Type B pancreatic cell (in vitro differentiated cells): ENCODE measurements at places on chromosomes 2 and 18. TPM values are rescaled to one million over a fixed set of nuclear protein-coding genes. Genes with fewer than 3 reads are reported as not detected.

DNA sequence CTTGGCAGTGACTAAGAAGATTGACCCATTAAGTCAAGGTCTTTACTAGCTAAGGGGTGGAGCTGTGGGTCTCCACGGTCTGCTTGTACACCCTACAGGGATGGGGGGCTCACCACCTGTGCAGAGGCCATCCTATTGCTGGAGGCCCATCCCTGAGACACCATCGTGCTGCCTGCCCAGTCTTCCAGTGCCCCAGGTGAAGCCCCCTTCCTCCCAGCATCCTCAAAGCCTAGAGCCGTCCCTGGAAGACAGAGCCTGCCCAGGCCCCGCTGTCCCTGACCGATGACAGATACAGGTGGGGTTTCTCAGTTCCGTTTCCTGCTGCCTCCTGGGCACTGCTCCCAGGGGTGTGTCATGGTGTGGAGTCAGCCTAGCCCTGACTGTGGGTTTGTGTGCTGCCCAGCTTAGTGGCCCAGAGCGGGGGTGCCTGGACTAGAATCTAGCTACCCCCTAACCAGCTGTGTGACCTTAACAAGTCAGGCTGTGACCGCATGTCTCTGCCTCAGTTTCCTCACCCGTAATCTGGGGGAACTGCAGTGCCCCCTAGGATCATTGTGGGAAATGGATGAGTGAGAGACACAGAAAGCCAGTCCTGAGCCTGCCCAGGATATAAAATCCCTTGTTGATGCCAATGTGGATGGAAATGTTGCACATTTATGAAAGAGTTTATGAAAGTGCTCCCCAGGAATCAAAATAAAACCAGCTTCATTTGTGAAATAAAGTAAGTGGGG, 2.0 kb downstream of the OTOS start:
- peaks cover 13% of the 10 kb centered on the region for H3K4me1 ChIP-seq
- no peak overlapping the region for H3K27ac ChIP-seq
- H3K4me3 ChIP-seq: peak overlapping the region; percentile 64
- peaks cover 3% of the 10 kb centered on the region for H3K36me3 ChIP-seq
- peak; percentile 59 for DNase-seq

ANKRD62 gene
- total RNA-seq: not detected in 2 replicates

DNA sequence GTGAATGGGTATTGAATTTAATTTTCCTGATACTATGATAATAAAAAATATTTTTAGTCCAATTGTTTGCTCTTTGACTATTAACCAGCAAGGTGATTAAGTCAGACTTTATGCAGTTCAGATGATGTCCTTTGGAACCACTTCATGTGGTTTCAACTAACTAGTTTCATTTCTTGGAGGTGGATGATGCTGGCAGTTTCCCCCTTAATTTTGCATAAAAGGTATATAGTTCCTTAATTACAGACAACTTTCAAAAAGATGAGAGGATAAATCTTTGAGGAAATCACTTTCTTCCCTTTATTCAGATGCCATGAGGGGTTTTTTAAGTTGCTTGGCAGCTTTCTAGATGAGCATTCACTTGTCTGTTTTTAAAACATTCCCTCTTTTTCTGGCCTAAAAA, 223.1 kb downstream of the PHLPP1 start:
- no peaks in the 10 kb centered on the region for H3K4me1 ChIP-seq
- no peak overlapping the region for H3K27ac ChIP-seq
- H3K27me3 ChIP-seq: no peaks in the 10 kb centered on the region
- no peak overlapping the region for H3K4me3 ChIP-seq

GALNT3 gene
- total RNA-seq: 28.8 and 62.1 TPM in 2 replicates

DNA sequence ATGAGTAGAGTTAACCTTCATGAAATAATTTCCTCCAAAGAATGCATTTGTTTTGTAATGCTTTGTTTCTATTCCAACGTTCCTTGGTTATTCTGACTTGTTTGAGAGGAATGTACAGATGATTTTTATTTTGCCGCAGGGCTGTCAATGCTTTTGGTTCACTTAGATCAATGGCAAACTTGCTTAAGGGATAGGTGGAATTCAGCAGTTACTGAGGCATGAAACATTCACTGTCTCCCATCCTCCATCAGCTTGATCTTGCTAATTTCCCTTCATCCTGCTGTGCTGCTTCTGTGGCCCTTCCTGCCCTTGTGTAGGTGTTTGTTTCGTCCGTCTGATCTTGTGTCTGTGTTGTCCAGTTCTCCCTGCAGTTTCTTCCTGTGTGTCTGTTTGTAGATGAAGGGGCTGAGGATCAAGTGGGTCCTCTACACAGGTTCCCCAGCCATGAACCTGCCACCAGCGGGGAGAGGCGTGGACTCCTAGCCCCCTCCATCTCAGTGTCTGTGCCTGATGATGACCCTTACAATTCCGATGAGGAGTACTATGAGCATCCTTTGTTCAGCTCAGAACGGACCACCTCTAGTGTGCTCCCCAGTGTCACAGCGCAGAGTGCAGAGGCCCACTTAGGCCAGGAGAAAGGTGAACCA, 84.2 kb upstream of the UNC80 start:
- H3K4me1 ChIP-seq: no peaks in the 10 kb centered on the region
- H3K27me3 ChIP-seq: no peaks in the 10 kb centered on the region
- H3K36me3 ChIP-seq: no peaks in the 10 kb centered on the region
- H3K4me3 ChIP-seq: no peak overlapping the region
- H3K27ac ChIP-seq: no peak overlapping the region

GRCh38 chr2:238252766-238253630, 13.2 kb upstream of the HES6 start:
- no peak overlapping the region for H3K27ac ChIP-seq
- H3K27me3 ChIP-seq: no peaks in the 10 kb centered on the region
- no peak for DNase-seq

DNA sequence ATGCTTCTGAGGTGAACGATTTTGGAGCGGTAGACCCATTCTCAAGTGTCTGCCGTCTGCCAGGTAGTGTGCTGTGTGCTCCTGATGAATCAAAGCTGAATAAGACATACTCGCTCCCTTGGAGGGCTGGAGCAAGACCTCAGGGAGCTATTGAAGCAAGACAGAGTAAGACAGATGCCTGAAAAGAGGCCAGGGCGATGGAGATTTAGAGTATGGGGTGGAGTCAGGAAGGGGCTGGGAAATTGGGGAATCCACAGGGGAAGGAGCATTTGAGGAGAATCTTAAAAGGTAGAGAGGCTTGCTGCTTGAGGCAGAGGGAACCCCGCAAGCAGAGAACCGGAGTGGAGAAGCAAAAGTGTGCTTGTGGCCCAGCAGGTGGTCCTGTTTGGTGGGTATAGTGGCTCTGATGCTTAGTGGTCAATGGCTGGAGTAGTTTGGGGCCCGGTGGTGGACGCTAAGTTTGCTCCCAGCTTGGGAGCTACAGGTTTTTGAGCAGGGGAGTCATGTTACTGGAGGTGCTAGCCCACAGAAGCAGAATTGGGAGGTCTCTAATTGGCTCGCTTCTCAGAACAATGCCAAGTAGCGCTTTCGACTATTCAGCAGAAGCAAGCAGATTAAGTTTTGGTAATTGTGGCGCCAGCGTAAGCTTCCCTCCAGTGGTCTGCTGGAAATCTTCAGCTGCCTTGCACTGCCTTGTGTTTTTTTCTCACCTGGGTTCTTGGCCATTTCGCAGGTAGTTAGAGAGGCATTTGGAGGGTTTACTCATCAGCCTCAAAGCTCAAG, 2.0 kb downstream of the CNNM4 start:
- peak overlapping the region; percentile 72 for H3K27ac ChIP-seq
- peak overlapping the region; percentile 89 for H3K4me3 ChIP-seq
- peaks cover 59% of the 10 kb centered on the region for H3K4me1 ChIP-seq
- H3K27me3 ChIP-seq: no peaks in the 10 kb centered on the region
- peaks cover 6% of the 10 kb centered on the region for H3K36me3 ChIP-seq

FEV gene
- 12.5 and 51.1 TPM in 2 replicates for total RNA-seq

GRCh38 chr2:237592425-237592980, 2.0 kb upstream of the RAB17 start:
- no peak for DNase-seq
- H3K4me3 ChIP-seq: no peak overlapping the region
- H3K27ac ChIP-seq: no peak overlapping the region
- peaks cover 25% of the 10 kb centered on the region for H3K4me1 ChIP-seq
- no peaks in the 10 kb centered on the region for H3K36me3 ChIP-seq
- H3K27me3 ChIP-seq: no peaks in the 10 kb centered on the region

- no peak for DNase-seq
- peaks cover 31% of the 10 kb centered on the region for H3K4me1 ChIP-seq
- peaks cover 27% of the 10 kb centered on the region for H3K36me3 ChIP-seq
- H3K27me3 ChIP-seq: no peaks in the 10 kb centered on the region
Measured at GRCh38 chr2:217851191-217852020, 151.4 kb downstream of the TNS1 start.

DNA sequence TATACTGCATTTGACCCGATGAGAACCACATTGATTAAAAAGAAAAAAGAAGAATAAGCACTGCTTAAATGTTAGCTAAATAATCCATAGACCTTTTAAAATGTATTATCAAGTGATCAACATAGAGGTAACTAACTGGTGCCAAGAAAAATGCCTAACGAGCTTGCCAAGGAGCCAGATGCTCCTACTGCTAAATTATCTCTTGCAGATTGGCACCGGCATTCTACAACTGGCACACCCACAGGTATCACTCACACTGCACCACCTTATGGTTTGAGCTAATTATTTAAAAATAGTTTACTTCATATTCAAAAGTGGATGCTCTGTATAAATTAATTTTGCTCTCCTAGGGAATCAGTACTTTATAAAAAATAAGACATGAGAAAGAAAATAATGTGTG, 341.6 kb upstream of the CDH7 start:
- no peaks in the 10 kb centered on the region for H3K4me1 ChIP-seq
- H3K4me3 ChIP-seq: no peak overlapping the region
- H3K27ac ChIP-seq: no peak overlapping the region
- H3K36me3 ChIP-seq: no peaks in the 10 kb centered on the region

GRCh38 chr2:219448099-219448775, 13.6 kb downstream of the SPEG start:
- DNase-seq: no peak
- H3K27ac ChIP-seq: no peak overlapping the region
- H3K4me1 ChIP-seq: peaks cover 13% of the 10 kb centered on the region

GRCh38 chr2:119647440-119648169, 31.4 kb upstream of the TMEM177 start:
- H3K4me3 ChIP-seq: no peak overlapping the region
- no peak for DNase-seq
- no peaks in the 10 kb centered on the region for H3K27me3 ChIP-seq
- no peak overlapping the region for H3K27ac ChIP-seq

GRCh38 chr2:43269074-43269572, 42.7 kb upstream of the ZFP36L2 start:
- DNase-seq: no peak
- H3K27ac ChIP-seq: peak overlapping the region; percentile 76
- H3K27me3 ChIP-seq: no peaks in the 10 kb centered on the region

DNA sequence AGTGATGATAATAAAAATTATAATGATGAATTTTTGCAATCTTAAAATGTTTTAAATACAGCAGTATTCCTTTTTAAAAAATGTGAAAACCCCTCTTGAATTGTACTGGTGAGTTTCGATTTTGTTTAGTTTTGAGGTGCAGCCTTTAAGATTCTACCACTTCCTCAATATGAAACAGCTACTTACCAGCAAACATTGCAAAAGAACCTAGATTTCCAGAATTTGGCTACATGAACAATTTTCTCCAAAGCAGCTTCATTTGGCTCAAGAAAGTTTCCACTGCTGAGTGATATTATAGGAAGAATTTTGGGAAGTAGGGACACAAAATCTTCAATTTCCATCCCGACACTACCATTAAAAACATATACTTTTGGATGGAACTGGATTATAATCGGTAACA, 12.0 kb downstream of the TCF4 start:
- H3K36me3 ChIP-seq: peaks cover 29% of the 10 kb centered on the region
- no peak overlapping the region for H3K27ac ChIP-seq
- DNase-seq: no peak
- no peak overlapping the region for H3K4me3 ChIP-seq

GRCh38 chr2:50975546-50975945, 56.4 kb downstream of the NRXN1 start:
- no peak overlapping the region for H3K4me3 ChIP-seq
- no peaks in the 10 kb centered on the region for H3K36me3 ChIP-seq
- H3K27me3 ChIP-seq: no peaks in the 10 kb centered on the region

DNA sequence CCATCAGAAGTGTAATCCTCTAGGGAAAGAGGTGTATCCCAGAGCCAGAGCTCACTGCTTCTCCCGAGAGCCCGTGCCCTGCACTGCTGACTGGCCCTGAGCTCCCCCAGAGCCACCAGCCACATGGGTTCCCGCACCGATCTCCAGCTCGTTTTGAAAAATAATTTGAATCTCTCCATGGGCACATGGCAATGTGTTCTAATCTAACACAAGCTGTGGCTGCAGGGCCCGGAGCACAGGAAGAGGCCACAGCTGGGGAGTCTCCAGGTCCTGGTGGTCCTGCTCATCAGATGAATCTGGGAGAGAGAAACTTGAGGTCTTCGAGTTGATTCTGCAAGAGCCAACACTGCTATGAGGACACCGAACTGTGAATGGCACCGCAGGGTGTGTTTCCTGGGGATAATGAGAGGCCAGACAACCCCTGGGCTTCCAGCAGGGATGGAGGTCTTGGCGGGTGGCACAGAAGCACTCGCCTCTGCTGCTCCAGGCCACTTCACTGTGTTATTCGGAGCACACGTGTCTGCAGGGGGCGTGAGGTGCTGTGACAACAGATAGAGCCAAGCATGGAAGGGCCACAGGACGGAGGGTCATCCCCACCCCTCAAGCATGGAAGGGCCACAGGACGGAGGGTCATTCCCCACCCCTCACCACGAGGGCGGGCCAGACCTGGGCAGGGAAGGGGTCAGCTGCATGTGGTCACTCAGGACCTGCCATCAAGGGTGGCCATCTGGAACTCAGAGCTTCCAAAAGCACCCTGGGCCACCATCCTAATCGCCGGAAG, 196.8 kb downstream of the NDUFA10 start:
- H3K4me1 ChIP-seq: peaks cover 25% of the 10 kb centered on the region
- no peak overlapping the region for H3K4me3 ChIP-seq
- peak; percentile 57 for DNase-seq
- peaks cover 8% of the 10 kb centered on the region for H3K27me3 ChIP-seq

CNDP2 gene
- 197 and 248 TPM in 2 replicates for total RNA-seq

DNA sequence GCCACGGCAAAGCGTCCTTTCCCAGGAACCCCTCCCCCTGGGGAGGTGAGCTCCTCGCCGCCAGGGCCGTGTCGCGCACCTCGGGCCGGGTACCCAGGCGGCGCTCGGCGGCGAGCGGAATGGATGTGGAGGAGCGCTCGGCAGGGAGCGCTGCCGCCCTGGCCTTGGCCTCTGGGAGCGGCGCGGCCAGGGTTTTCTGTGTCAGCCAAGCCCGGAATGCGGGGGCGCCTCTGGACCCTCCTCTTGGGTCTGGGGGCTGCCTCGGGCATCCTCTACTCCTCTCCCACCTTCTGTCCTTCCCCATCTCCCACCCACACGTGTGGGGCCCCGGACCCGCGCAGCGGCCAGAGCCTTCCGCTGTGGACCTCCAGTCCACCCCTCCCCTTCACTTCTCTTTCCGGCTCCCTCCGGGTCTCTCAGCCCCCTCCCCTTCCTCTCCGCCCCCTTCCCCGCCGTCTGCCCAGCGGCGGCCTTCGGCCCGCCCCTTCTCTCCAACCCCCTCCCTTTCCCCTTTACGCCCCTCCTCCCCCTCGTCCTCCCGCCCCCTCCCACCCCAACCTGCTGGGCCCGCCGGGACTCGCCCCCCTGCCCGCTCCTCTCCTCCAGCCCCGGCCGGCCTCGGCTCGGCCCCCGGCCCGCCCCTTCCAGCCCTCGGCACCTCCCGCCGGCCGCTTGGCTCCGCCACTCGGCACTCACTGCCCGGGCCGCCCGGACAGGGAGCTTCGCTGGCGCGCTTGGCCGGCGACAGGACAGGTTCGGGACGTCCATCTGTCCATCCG, at the start of gene MERTK:
MERTK (plus strand) TSS at position 684 of the 779 bp plus-strand sequence. CDS start 129 bp downstream, outside the sequence.
- peak within 1 kb of the TSS; percentile 93 for H3K4me3 ChIP-seq
- peak within 1 kb of the TSS; percentile 81 for H3K27ac ChIP-seq
- peaks cover 21% of the 10 kb centered on the region for H3K4me1 ChIP-seq
- peak; percentile 91 for DNase-seq
- H3K27me3 ChIP-seq: no peaks in the 10 kb centered on the region

GRCh38 chr2:224219781-224220180, 180.7 kb upstream of the SERPINE2 start:
- H3K27ac ChIP-seq: no peak overlapping the region
- peaks cover 8% of the 10 kb centered on the region for H3K27me3 ChIP-seq
- H3K4me3 ChIP-seq: no peak overlapping the region
- H3K36me3 ChIP-seq: no peaks in the 10 kb centered on the region
- H3K4me1 ChIP-seq: peaks cover 15% of the 10 kb centered on the region
